ENCODE measurements at places on chromosomes 5 and 9.

GRCh38 chr5:175328176-175328575 is 115.8 kb downstream of the DRD1 start:
- DNase-seq: no peak

DNA sequence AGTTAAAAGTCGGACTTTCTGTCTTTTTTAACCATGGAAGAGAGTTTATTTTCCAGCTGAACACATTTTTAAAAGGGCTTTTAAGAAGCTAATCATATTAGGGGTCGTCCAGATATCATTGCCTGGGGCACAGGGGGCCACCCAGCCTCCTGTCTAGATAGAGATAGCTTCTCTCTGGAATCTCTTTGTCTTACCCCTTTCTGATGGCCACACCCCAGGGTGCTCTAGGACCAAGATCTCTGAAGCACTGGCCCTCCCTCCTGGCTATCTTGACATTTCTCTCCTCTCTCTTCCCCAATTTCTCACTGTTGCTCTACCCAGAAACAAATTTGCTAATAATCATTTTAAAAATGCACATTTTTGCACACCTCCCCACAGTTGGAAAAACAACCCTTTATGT is 204.4 kb downstream of the NXNL2 start:
- DNase-seq: no peak

DNA sequence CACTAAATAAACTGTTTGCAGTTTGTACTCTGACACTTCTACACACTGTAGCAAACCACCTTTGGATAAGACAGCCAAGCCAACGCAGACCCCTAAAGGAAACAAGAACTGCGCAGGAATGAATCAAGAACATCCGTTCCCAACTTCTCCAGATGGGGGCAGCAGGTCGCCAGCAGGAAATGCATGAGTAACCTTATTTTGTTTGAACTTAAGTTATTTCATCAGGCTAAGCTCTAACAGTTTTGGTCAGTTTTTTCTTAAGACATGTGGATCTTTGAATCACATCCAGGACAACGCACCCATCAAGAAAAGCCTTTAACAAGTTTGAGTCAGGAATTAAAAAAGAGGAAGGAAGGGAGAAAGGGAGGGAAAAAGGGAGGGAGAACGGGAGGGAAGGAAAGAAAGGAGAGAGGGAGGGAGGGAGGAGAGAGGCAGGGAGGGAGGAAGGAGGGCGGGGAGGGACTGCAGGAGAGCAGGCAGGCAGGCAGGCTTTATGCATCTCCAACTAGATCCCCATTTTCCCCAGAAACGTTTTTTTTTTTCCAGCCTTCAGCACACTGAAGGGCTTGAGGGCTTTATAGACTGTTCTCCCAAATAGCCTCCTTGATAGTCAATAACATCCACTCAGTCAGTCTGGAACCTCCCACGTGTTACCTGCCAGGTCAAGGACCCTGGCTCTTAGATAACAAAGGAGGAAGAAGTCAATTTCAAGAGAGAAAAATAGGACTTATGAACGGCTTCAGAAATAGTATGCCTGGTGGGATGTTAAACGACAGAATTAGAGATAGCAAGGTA is 22.2 kb downstream of the BHMT start:
- DNase-seq: peak; percentile 85

- DNase-seq: peak; percentile 63
These were observed 10.0 kb upstream of the ZNF131 start for GRCh38 chr5:43110606-43111170.

DNA sequence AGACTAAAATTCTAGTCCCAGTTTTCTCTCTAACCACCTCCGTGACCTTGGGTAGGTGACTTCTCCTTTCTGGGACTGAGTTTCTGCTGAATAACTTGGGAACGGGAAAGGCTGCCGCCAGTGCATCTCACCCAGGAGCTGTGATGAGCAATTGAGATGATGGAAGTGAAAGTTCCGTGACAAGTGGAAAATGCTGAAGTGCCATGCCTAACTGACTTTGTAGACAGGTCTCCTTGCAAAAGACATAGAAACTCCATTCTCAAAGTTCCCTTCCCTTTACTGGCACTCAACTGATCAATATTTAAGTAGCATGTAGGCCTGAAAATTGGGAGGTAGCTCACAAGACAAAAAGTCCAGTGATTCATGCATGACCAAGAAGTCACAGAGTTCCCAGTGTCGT is 6.3 kb upstream of the ADAM19 start:
- DNase-seq: peak; percentile 56

DNA sequence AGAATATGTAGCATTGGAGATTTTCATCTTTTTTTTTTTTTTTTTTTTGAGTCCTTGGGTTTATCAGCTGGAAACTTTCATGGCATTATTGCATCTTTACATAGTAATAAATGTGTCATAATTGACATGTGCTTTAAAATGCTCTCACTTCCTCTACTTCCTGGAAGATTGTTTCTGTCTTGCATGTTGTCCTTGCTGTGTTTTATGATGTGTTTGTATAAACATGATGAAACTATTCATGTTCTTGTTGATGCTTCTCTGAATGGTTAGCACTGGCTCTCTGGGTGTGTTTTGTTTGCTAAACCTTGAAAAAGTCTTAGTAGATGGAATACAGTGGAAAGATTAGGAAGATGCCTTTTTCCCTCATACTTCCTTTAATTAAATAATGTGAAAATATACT is 87.9 kb downstream of the IQGAP2 start:
- DNase-seq: no peak

GRCh38 chr5:59380350-59380951 is 513.1 kb downstream of the PDE4D start:
- DNase-seq: peak; percentile 26

GRCh38 chr5:911601-912000 is 18.9 kb downstream of the TRIP13 start:
- no peak for DNase-seq

- DNase-seq: no peak
These were observed 6.3 kb upstream of the HAPLN1 start for GRCh38 chr5:83726912-83727311.

DNA sequence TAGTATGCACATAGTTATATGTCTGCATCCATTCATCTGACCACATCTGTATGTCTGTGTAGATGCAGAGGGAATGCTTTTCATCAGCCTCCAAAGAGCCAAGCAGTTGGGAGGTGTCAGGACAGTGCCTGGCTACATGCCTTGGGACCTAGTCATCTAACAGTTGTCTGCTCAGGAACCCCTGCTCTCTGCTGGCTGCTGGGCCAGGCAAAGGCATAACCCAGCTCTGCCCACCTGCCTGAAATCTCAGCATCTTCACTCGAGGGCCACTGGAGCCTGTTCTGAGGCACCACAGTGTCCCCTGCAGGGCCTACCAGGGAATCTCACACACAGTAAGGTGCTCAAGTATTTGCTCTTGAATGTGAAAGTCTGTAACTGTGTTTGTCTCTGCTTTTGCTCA is 3.7 kb downstream of the C9orf50 start:
- peak; percentile 52 for DNase-seq

DNA sequence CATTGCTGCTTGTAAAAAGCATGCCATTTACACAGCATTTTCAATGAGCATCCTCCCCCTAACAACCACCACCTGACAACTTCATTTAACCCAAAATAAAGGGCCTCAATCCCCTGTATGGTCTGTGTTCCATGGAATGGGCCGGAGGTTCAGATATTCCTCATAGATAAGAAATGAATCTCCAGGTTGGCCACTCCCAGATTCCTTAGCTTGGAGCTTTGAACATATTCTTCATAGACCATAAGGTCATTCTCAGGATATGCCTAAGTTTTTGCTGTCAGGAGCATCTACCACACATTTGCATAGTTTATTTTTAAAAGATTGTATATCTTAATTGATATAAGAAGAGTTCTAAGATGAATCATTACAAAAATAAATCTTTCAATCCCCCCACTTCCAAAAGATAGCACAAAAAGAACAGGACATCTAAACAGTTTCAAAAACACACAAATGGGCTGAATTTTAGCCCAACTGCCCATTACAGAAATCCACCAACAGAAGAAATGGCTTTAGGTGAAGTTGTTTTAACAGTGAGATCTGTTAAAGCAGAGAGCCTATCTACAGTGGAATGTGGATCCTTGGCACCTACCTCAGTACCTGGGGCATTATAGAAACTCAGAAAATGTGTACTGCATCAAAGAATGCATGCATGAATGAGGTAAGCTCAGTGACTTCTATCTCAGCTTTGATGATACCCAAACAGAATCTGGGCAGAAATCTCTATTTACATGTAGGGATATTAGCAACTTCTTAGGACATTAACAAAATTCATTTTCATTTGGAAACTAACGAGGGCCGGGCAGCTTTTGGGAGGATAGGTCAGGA is 179.8 kb downstream of the SEC61B start:
- DNase-seq: no peak

DNA sequence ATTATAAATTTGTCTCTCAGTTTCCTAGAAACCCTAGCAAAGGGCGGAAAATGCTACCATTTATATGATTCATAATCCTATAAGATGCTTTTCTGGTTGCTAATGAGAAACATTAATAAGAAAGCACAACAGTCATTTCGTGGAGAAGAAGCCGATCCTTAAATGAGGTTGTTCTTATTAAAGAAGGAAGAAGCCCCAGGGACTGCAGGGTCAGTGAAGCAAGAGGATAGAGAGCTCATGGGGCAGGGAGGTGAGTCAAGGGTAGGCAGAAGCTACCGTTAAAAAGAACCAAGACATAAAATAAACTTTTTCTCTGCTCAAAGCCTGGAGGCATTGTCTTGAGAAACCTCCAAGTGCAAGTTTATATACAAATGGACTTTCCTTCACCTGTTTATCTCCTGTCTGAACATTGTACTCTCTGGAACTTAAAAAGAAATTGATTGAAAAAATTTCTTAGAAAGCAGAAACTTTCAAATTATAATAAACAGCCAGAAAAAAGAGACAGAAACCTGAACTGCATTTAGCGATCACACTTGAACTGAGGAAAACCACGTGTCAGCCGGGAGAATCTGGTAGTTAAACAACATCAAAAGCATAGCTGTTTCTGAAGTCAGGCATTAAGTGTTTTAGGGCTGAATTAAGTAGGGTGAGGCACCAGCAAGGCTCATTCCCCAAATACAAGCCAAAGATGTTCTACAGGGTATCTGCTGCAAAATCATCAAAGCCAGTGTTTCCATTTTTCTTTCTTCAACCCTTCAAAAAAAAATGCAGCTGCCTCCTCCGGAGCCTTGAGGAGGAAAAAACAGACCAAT is 21.9 kb downstream of the HTR4 start:
- DNase-seq: no peak

- DNase-seq: no peak
These were observed 3.2 kb upstream of the TLE4 start for GRCh38 chr9:79568337-79569101.

GRCh38 chr5:142810081-142810480 is 39.9 kb downstream of the ARHGAP26 start:
- DNase-seq: no peak

GRCh38 chr5:151612689-151613427 is 21.7 kb upstream of the FAT2 start:
- DNase-seq: peak; percentile 80

DNA sequence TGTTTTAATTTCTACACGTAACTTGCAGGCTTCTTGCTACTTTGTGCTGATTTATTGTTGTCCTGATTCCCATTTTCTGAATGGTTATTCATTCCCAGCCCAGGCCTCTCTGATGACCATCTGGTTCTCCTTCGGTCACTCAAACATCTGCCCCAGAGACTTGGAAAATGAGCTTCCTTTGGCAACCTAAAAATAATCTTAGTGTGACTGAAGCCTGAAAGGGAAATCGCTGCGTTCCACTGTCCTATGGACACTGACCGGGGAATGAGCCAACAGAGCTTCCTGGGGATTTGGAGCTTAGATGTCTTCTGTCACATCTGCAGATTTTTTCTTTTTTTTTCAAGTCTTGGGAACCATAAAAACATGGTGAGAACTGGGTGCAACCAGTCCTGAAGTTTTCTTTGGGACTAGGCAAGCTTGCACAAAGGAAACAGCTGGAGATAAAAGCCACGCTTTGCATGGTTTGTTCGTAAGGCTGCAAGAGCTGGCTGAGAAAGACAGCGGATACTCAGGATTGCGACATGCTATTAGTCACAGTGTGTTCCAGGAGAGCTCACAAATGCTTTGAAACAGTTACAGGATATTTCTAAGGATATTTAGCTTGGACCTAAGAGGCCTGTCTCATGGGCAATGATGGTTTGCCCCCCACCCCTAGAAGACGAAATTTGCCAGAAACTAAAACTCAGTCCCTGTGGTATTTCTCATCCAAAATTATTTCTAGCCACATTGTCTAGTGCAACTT is 146.2 kb downstream of the GOLPH3 start:
- DNase-seq: no peak

- no peak for DNase-seq
These were observed 88.6 kb upstream of the PAPPA start for GRCh38 chr9:116064970-116065369.

- no peak for DNase-seq
These were observed 48.0 kb downstream of the MED27 start for GRCh38 chr9:132031467-132032237.

DNA sequence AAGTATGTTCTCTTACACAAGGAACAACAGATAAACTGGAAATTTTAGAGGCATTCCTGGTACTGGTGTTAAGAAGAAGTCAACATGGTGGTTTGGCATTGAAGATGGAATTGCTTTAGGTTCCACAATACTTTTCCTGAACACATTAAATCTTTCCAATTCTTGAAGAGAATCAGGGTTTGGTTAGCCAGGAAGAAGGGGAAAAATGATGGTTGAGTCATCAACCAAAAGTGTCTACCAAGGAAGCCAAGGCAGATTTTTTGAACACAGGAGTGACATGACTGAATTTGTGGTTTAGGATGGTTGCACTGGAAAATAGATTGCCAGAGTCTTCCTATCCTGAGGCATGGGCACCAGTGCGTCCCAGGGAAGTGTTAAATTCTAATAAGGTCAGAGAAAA is 433.4 kb downstream of the TMEM38B start:
- no peak for DNase-seq

- no peak for DNase-seq
These were observed 1.5 kb downstream of the SH3GLB2 start for GRCh38 chr9:129026442-129027223.
